ENCODE measurements at places on chromosomes 7 and 10.

DNA sequence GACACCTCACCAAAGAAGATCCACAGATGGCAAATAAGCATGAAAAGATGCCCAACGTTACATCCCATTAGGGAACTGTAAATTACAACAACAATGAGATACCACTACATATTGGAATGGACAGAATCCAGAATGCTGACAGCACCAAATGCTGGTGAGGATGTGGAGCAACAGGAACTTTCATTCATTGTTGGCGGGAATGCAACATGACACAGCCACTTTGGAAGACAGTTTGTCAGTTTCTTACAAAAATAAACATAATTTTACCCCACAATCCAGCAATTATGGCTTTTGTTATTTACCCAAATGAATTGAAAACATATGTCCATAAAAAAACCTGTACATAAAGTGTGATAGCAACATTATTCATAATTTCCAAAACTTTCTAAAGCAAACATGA, 176.8 kb downstream of the C7orf25 start:
- DNase-seq, result no peak

GRCh38 chr10:102398172-102399020, 2.9 kb downstream of the NFKB2 start:
- no peak for DNase-seq

DNA sequence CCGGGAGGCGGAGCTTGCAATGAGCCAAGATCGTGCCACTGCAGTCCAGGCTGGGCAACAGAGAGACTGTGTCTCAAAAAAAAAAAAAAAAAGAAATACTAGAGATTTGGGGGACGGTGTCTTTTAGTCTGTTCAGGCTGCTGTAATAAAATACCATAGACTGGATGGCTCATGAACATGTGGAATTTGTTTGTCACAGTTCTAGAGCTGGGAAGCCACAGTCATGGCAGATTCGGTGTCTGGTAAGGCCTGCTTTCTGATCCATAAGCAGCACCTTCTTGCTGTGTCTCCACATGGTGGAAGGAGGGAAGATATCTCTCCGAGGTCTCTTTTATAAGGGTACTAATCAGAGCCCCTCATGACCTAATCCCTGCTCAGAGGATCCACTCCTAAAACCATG, 102.7 kb upstream of the MKLN1 start:
- no peak for DNase-seq

GRCh38 chr7:117119192-117119924, 166.1 kb downstream of the ST7 start:
- peak; percentile 57 for DNase-seq

DNA sequence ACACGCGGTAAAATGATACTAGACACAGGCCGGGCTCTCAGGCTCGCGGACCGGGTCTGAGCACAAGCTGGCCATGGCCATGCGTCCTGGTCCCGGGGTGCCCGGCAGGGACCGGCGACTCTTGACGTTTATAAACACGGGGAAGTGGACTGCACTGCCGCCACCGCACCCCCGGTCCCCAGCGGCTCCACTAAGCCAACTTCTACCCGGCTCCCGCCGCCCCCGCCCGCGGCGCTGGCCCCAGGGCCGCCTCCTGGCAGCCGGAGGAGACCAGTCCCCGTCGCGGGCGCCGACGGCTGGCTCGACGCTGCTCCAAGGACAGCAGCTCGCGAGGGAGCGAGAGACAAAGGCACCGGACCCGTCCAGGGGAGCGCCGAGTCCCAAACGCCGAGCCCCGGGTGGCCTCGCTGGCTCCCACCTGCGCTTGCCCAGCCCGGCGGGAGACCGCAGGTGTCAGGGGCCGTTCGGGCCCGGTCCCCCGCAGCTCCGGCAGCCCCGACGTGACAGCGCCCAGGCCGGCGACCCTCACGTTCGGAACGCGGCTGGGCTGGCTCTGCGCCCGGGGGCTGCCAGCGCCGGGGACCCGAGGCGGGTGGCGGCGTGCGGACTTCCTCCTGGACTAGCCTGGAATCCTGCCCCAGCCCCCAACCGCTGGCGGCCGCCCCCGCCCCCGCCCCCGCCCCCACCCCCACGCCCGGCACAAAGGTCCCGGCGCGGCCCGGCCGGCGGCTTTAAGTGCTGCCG, 517 bp downstream of the ITGB1 start:
- DNase-seq, result peak; percentile 14

DNA sequence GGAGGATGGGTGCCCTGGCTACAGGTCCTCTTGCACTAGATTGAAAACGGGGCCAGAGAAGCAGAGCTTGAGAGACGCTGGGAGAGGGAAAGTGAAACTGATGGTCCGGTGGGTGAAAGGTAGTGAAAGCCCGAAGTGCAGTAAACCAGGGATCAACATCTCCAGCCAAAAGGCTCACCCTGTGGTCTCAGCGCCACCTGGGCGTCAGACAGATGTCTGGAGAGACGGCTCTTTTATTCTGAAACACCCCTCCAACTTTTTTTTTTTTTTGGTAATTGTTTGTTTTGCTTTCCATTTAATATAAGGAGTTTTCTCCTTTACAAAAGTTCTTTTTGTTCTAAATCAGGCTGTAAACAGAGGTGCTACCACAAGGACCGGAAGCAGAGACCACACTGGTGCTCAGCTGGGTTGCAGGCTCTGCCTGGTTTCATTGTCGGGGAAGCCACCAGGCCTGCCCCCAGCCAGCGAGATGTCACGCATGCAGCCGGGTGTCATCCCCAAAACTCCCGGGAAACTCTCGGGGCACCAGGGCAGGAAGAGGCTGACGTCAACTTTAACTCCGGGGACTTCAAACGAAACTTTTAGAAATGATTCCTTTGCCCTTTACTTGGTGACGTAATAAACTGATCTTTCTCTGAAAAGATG, 11.2 kb downstream of the IL2RA start:
- peak; percentile 69 for DNase-seq

DNA sequence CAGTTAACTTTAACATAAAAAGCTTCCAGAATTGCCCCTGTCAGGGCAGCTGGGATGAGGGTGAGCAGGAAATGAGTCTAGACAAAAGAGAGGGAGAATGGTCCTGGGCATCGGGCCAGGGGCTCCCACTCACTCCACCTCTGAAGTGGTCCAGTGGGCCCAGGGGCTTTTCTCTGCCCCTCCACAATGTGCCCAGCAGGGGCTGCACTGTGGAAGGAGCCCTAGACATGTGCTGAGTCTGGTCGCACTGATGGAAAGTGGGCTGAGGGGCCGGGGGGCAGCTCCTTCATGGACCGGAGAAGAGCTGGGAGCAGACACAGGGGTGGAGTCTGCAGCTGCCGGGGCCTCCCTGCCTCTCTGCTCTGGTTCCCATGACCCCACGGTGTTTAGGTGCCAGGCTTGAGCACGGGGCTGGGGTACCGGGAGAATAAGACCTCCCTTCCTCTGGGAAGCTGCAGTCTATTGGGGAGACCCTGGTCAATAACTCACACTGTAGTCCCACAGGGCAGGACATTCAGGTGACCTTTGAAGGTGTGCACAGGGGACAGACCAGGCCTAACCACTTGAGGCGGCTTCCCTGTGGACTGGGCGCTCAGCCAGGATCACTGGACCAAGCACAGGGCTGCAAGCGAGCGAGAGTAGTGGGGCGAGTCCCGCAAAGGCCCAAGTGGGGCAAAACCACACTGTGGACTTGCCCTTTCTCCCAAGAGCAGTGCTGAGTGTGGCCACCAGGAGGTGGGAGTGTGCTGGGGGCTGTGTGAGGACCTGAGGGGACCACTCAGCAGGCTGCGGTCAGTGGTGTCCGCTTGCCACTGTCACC, 6.1 kb downstream of the ADCY1 start:
- no peak for DNase-seq

GRCh38 chr7:71384094-71384493, 252.2 kb downstream of the GALNT17 start:
- DNase-seq, result no peak

DNA sequence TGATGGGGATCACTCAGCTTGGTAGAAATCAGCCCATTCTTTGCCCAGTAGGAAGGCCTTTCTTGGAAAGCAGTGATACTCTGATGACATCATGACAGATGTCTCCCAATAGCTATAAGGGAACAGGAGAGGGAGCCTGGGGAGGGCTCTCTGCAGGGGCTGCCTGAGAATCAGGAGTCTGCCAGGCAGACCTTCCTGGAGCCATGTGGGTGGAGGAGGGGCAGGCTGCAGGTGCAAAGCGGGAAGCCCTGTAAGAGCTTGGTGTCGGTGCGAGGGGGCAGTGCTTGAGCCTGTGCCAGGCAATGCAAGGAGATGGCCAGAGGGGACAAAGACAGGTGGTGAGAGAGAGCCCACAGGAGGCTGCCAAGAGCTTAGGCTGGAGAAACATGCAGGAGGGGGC, 5.0 kb upstream of the TNS3 start:
- DNase-seq, result no peak

DNA sequence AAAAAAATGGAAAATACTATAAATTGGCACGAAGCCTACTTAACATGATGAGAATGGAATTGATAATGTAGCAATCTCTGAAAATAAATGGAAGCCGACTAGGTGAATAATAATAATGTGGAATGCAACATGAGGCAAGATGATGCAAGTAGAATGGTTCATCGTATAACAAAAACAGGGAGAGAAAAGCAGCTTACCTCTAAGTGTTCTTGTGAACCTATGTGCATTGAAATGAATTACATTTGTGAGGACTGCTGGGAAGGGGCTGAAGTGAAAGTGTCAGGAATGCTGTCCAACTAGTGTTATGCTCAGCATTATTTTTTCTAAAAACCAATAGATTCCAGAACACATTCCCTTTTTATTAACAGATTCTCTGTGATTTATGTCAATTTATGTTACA, 440.6 kb upstream of the LRRN3 start:
- no peak for DNase-seq

- DNase-seq, result no peak
These were observed 33.7 kb downstream of the INSIG1 start for GRCh38 chr7:155331396-155331795.

GRCh38 chr7:156223935-156224832, 411.9 kb upstream of the SHH start:
- DNase-seq, result no peak

- no peak for DNase-seq
These were observed 88.1 kb upstream of the FOXI2 start for GRCh38 chr10:127648885-127649284.

DNA sequence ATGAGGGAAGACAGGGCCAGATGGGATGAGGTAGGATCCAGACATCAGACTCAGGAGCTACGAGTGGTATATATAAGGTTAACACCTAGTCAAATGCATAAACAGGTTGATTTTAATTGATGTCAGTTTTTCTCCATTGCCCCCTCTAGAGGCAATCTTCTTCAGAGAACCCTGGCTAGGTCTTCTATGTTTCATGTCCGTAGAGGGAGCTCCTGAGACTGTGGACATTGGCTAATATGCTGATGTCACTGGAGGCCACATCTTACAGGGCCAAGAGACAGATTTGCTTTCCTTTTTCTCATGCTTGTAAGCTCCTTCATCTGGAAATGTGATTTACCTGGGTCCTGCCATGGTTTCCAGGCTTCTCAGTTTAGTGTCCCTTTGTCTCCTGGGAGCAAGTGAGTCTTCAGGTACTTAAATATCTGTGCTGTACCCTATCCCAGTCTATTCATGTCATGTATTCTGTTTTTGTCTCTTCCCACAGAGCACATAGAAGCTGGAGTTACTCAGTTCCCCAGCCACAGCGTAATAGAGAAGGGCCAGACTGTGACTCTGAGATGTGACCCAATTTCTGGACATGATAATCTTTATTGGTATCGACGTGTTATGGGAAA, 161.6 kb upstream of the PRSS1 start:
- DNase-seq, result no peak

DNA sequence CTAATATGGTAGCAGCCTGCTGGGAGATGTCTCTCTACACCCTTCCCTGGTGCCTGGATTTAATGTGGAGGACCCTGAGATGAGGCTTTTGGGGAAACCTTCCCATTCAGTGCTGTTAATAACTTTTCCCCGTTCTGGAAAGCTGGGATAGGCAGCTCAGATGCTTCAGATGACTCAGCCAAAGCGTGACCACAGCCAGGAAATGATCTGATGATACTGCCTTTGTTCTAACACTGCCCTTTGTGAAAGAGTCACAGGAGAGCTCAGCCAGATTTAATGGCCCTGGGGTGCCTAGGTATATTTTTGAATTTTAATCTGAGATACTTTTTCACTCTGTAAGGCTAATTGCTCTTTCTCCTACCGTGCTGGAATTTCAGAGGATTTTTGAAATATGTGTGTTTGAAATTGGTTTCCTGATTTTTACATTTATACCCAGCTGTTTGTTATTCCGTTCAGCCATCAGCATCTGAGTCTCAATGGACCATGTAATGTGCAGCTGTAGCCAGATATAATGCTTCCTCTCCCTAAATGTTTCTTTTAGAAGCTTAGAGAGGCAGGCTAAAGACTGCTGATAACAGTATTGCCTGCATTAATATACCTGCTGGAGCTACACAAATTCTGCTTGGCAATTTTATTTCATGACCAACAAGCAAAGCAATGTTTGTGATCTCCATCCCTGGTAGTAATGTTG, 17.8 kb downstream of the CELF2 start:
- no peak for DNase-seq

DNA sequence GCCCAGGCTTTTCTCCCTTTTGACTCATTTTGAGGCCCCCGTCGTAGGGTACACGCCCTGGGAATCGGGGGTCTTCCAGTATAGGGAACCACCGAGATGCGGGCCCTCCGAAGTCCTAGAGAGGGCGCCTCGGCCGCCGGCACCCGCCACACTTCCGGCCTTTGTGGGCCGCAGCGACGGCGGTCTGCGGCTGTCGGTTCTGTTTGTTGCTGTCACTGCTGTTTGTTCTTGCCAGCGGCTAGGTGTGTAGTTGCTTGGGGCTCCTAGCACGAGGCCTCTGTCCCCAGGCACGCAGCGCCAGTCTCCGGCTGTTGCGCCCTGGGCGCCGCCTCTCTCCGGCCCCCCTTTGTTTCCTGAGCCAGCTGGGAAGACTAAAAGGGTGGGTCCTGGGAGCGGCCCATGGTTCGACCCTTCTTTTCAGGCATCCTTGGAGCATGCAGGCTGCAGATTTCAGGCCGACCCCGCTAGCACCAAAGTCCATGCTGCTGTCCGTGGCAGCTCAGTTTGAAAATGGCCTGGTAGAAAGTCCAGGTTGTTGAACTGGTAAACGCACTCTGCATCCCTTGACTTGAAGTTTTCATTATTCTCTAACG, 17.8 kb upstream of the ZKSCAN1 start:
- peak; percentile 23 for DNase-seq

GRCh38 chr10:17062955-17063484, 66.6 kb downstream of the CUBN start:
- DNase-seq, result no peak

GRCh38 chr10:10438335-10439100, 579.2 kb upstream of the CELF2 start:
- no peak for DNase-seq

DNA sequence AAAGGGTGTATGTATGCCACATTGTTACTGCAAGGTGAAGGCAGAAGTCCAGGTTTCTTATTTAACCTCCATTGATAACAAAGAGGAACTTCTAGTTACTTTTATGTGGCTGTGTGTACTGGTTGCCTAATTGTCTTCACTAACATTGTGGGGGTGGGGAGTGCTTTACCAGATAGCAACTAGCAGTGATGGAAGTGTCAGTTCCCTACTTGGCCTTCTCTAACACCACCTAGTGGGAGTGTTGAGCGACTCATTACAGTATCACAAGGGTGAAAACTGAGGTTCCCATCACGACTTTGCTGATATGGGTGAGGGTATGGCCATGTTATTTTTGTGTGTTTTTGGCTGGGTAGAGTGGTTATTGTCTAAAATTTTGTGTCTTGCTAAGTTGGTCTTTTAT, 274.4 kb downstream of the THSD7A start:
- no peak for DNase-seq

GRCh38 chr10:110007161-110007700, 553 bp upstream of the ADD3 start:
- DNase-seq, result no peak

GRCh38 chr10:87867453-87867852, 4.0 kb downstream of the PTEN start:
- DNase-seq, result no peak
